Skeletal muscle tissue (tissue), 5 donors: ENCODE measurements at places on chromosomes 6 and 20. TPM values are rescaled to one million over a fixed set of nuclear protein-coding genes. Genes with fewer than 3 reads are reported as not detected.

Gene SAPCD1
- total RNA-seq: 1.0 TPM

Gene TXLNB
- total RNA-seq: 60.0 TPM

Gene STMND1
- total RNA-seq: not detected

Gene RNF144B
- 15.1 TPM for total RNA-seq

Gene PSMB8
- total RNA-seq: 18.8 TPM
